ENCODE measurements at places on chromosomes 2 and 18.
A peak's percentile ranks its signal among the peaks of the same experiment; 100 is the strongest.

DNA sequence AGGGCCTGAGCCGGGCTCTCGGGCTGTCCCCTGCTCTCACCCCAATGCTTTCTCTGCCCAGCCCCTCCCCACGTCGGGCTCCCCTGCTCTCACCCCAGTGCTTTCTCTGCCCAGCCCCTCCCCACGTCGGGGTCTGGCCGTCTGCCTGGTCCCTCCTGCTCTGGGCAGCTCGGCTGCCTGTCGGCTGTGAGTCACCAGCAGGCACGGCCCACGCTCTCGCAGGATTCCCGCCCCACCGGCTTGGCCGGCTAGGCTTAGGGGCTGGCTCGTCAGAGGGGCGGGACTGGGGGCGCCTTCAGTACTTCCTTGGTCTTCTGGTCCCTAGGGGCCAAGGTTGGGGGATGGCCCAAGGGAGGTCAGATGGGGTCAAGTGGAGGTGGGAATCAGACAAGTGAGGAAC lies 3.3 kb downstream of the BOK start:
- DNase-seq, result peak; percentile 69

- DNase-seq, result no peak
Measured at GRCh38 chr2:241530571-241530970, 22.2 kb upstream of the STK25 start.

DNA sequence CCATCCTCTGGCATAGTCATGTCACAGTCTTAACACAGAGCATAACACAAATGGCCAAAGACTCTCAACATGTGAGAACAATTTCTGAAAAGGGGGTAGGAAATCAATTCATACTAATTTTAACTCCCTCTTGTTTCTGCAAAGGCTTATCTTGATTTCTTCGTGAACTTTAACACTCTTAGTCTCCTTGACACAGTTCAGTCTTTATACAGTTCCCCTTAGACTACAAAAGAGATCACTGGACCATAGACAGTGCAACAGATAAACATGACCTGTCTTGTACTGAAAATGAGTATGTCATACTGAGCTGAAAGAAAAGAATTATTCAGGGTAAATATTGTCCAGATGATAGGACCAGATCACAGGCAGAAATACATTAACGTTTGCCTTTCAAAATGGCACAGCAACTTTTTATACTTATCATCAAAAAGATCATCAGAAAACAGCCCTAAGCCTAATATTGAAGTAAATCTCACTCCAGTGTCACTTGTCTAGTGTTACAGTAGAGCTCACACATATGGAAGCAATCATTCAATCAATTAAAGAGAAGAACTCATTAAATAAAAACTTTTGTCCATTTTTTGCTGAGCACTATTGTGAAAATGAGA lies 56.4 kb upstream of the VRK2 start:
- no peak for DNase-seq

DNA sequence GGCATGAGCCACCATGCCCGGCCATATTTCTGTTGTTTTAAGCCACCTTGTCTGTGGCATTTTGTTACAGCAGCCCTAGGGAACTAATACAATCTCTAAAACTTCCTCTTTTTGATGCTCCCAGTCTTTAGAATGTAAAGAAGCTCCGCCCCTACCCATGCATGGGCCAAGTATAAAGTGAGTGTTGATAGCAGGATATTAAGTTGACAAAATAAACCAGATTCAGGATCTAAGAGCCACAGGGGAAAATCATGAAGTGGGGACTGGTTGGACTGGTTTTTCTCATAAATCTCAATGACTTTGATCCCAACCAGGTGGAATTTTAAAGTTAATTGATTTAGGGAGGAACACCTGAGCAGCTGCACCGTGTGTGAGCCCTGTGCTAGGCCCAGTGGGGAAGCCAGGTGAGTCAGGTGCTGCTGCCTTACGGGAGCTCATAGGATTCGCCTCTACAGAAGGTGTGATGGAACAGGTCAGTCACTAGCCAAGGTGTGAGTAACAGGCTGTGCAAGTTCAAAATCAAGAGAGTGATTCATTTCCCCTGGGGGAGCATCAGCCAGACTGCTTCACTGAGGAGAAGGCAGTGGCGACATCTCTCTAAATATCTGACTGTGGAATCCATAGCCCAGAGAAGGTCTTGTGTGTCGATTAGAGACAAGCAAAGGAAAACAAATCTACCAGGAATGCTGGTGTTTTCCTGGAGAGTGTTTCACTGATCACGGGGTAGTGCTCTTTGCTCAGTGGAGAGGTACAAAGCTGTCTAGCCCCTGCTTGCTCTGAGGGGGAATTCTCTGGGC lies 63.0 kb upstream of the MSH2 start:
- peak; percentile 70 for DNase-seq

DNA sequence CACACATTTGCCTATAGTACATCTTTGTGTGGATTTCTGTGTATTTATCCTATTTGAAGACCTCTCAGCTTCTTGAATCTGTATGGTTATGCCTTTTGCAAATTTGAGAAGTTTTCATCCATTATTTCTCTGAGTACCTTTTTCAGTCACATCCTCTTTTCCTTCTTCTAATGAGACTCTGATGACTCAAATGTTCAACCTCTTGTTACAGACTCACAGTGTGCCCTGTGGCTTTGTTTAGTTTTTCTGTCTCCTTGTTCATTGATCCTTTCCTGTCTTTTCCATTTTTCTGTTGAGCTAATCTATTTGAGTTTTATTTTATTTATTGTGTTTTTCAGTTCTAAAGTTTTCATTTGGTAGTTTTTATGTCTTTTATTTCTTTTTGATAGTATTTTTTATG lies 87.0 kb upstream of the LRP1B start:
- peak; percentile 67 for DNase-seq

DNA sequence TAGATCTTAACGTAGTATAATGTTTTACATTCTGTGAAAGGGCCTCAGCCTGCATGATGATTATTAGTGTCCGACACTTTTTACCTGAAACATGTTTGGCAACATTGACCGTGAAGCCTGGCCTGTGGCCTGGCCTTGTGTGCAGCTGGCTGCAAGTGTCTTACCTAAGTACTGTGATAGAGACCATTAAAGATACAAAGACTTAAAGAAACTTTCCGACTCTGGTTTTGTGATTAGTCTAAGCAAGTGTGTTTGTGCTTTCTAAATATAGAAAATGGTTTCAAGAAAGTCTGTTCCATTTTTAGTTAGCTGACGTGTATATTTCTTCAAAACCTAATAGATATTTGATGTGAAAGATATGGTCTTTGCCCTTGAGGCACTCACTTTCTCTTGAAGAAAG lies 601.8 kb downstream of the LRP1B start:
- no peak for DNase-seq

DNA sequence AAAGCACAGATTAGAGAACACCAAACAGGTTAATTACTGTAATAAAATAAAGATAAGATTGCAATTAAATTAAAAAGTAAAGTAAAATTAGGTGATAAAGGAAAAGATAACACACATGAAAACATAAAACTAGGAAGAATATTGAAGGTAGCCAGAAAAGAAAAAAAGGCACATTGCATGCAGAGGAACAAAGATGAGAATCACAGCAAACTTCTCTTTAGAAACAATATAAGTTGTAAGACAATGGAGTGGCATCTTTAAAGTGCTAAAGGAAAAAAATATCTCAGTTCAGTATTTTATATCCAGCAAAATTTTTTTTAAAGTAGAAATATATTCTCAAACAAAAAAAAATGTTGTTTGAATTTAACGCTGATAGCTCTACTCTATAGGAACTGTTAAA lies 366.0 kb downstream of the CPS1 start:
- DNase-seq, result no peak

GRCh38 chr2:240511351-240512108 lies 46.3 kb downstream of the ANKMY1 start:
- no peak for DNase-seq

- peak; percentile 81 for DNase-seq
Measured at GRCh38 chr2:119756837-119757236, 2.9 kb upstream of the PTPN4 start.

GRCh38 chr2:166285215-166285614 lies 90.5 kb downstream of the SCN9A start:
- DNase-seq, result no peak

GRCh38 chr2:38742797-38743559 lies 8.2 kb downstream of the SRSF7 start:
- no peak for DNase-seq

GRCh38 chr18:61388010-61388409 lies 54.8 kb downstream of the CDH20 start:
- peak; percentile 30 for DNase-seq

DNA sequence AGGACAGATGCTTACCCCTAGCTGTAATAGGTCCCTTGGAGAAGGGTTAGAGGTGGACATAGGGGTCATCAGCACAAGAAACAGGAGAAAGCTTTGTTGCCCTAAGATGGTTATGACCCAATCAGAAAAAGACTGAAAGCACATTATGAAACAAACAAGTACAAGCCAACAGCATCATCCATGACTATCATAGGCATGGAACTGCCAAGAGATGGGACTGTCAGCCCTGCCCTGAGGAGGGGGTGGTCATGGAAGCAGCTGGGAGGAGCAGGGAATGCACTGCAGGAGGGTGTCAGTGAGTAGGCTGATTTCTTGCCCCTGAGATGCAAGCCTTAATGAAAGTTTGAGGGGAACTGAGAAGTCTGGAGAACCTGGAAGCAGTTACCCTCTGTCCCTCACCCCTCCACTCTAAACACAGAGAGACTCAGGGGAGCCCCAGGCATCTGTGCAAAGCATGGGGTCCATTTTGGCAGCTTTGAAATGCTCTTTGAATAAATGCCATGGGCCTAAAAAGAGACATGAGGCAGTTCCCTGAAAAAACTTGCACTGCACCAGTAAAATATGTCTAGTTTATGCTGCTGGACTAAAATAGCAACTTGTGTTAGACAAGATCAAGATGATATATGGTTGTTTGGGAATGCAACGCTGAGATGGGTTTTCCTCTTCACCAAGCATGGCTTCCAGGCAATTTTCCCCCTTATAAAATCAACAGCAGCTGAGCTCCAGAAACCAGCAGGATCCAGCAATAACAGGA lies 122.7 kb upstream of the ZFP36L2 start:
- DNase-seq, result no peak

DNA sequence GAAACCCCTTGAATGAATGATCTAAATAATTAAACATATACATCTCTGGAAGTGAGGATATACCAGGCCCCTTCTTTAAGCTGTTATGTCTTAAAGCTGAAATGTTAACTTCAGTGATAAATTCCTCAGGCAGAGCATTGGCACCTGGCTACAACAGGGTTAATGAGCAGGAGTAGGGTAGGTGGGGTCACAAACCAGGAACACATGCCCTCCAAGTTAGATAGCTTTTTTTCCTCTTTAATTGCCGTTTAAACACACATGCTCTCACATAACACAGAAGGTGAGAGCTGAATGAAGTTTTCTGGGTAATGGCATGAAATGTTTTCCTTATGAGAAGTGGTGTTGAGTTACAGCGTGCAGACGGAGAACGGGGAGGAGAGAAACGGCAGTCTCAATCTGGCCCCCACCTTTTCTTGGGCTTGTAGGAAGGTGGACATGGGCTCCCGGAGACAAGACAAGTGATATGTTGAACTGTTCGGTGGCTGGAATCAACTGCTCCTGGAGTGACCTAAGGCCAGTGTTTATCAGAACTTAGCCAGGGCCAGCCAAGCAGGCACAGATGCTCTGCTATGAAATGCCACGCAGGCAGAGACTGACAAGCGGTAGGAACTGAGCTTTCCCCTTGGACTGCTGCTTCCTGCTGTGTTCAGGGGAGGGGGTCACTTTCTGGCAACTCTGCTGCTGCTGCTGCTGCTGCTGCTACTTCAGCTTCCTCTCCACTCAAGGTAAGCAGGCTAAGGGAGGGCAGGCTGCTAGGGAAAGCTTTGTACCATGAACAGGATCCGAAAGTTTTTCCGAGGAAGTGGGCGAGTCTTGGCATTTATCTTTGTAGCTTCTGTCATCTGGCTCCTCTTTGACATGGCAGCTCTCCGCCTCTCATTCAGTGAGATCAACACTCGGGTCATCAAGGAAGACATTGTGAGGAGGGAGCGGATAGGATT lies at the start of gene GALNT5:
Gene GALNT5 (plus strand): TSS at position 394 of the 941 bp plus-strand sequence. CDS start 378 bp downstream, at position 772.
- DNase-seq, result peak; percentile 67

DNA sequence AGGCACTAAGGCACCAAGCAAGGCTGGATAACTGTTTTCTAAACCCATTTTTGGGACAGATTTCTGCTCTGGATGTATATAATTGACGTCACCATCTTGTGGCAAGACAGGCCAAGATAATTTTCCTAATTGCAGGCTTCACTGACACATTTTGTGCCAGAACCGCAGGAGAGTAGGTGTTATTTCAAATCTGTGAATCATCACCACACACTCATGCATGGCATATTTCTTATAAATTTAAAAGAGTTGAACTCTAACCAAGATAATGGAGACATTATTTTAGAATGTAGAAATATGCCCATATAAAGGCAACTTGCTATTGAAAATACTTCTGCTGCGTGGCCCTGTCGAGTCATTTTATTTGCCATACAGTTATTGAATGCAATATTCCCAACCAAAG lies 68.3 kb upstream of the ACYP2 start:
- DNase-seq, result no peak

DNA sequence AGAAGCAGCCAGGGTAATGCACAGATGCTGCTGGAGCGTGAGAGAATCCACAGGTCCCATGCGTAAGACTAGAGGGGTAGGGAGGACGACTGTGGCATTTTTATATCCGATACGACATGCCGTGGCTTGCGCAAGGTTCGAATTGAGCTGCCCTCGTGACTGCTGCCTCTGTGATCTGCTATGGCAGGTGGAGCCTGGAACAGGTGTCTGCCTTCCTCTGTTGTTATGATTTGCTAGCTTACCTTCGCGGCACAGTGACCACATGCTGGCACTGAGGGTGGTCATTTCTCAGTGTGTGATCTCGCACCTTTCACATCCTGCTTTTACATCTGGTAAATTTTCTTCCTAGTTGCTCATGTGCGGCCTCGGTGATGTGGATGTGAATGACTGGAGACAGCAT lies 240.2 kb downstream of the ALPK2 start:
- no peak for DNase-seq

DNA sequence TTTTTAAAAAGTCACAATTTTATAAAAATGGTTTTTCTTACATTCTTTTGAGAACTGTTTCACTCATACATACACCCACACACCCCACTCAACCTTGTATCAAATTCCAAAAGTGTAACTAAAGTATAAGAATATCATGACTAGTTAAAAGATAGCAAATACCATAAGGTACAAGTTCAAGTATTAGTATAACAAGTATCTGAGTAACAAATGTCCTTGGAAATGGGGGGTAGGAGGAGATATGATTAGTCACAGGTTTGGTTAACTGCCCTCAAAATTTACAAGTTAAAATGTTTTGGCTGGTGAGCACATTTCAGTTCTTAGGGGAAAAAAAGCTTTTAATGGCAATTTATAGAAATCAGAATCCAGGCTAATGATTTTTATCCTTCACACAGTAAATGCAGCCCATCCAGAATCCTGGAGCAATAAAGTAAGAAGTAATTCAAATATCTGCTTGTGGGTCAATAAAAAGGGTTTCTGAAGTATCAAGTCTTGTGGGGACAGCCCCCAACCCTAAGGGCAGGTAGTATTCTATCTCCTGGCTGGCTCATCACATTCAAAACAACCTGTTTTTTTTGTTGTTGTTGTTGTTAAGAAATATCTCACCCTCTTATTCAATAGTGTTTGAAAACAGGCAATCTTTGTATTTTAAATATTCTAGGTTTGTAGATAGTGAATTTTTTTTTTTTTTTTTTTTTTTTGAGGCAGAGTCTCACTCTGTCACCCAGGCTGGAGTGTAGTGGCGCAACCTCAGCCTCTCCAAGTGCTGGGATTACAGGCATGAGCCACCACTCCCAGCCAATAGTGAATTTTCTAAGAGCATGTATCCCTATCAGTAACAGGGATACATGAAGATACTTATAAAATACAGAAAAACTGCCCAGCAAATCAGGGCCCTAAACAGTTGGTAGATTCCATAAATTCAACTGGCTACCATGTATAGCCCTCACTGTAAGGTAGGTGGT lies 14.5 kb downstream of the IAH1 start:
- DNase-seq, result no peak

GRCh38 chr2:68466361-68466777 lies 725 bp downstream of the FBXO48 start:
- peak; percentile 74 for DNase-seq

GRCh38 chr2:190746971-190747761 lies 98.3 kb downstream of the NAB1 start:
- peak; percentile 73 for DNase-seq
